ENCODE measurements at places on chromosomes 1 and 21.

GRCh38 chr1:7299329-7299799, 471.7 kb upstream of the VAMP3 start:
- peak; percentile 99 for DNase-seq

- DNase-seq = no peak
Observed at GRCh38 chr1:153623101-153623500, 4.2 kb downstream of the S100A13 start.

DNA sequence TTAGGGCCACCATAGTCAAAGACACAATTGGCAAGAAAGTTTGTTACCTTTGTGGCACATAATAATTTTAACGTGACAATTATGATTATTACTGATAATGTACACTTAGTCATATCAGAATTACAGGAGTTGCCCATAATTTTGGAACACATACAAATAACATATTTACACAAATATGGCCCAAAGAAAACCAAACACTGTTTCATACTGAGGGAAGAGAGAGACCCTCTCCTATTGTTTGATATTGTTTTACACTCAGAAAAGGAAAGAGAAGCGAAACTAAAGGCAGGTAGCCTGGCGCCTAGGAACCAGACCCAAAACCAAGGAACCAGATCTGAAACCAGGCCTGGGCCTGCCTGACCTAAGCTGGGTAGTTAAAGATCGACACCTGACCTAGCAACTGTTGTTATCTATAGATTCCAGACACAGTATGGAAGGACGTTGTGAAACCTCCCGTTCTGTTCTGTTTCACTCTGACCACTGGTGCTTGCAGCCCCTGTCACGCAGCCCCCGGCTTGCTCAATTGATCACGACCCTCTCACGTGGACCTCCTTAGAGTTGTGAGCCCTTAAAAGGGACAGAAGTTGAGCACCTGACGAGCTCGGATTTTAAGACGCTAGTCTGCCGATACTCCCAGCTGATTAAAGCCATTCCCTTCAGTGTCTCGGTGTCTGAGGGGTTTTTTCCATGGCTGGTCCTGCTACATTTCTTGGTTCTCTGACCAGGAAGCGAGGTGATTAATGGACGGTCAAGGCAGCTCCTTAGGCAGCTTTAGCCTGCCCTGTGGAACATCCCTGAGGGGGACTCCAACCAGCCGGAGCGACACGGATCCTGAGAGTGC, 27.9 kb downstream of the C1orf115 start:
- DNase-seq = no peak

DNA sequence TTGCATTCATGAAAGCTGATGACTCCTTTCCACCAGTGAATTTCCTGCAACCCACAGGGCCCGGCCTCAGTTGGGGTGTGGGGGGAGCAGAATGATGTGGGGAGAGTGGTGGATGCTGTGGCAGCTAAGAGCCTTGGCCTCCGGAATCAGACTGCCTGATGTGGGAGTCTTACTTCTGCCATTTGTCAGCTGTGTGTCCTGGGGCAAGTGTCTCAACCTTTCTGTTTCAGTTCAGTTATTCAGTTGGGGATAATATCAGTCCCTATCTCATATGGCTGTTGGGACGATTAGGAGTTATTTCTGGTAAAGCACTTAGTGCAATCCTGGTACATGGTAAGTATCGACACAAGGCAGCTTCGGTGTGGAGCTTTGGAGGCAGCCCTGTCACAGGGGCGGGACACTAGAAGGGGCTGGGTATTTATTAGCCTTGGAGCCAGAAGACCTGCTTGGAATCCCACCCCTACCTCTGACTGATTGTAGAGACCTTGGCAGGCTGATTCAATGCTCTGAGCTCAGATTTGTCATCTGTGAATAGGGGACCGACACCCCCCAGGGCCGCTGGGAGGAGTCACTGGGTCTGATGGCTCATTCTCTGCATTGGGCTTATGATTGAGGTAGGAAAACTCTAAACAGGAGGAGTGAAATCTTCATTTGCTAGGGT, 19.6 kb downstream of the ARHGEF10L start:
- no peak for DNase-seq

- DNase-seq = no peak
Observed at GRCh38 chr1:1374589-1374928, 448 bp downstream of the AURKAIP1 start.

DNA sequence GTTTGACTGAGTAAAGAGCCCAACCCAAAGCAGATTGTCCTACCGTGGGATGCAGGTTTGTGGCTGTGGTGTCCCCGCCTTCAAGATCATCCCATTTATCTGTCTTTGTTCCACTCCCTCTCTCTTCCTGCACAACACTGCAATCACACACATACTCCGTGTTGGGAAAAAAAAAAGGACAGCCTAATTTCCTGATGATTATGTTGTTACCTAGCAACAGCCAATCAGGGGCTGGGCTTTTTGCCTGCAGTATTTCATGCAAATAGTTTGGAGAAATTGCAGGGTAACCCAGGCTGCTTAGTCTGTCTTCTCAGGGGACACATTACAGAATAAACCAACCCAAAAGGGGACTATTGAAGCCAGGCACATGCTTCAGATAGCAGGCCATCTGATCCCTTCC, 38.3 kb downstream of the PHC2 start:
- peak; percentile 47 for DNase-seq

DNA sequence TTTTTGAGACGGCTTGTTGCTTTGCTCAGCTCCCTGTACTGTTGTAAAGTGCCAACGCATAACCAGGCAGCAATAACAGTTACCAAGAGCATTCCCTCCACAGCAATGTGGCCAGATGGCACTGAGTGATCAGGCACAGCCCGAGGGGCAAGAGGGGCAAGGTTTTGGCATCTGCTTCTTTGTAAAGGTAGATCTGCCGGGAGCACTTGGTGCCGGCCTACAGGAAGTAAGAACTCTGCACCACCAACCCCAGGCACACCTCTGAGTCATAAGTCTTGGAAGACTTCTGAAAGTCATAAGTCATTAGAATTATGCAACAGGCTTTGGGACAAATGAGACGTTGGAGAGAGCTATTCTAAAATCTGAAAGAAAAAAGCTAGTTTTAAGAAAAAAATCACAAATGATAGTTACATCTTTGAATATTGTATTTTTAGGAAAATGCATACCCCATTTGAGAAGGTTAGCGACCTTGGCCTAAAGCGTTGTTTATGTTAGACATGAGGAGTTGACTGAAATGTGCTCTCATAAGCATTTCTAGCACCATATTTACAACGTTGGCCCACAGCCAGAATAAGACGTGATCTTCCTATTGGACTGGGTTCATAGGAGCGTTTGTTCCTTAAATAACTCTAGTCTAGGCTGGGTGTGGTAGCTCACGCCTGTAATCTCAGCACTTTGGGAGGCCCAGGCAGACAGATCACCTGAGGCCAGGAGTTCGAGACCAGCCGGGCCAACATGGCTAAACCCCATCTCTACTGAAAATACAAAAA, 37.7 kb upstream of the MAP10 start:
- peak; percentile 94 for DNase-seq

- DNase-seq = no peak
Observed at GRCh38 chr1:230163719-230164118, 96.7 kb downstream of the GALNT2 start.

DNA sequence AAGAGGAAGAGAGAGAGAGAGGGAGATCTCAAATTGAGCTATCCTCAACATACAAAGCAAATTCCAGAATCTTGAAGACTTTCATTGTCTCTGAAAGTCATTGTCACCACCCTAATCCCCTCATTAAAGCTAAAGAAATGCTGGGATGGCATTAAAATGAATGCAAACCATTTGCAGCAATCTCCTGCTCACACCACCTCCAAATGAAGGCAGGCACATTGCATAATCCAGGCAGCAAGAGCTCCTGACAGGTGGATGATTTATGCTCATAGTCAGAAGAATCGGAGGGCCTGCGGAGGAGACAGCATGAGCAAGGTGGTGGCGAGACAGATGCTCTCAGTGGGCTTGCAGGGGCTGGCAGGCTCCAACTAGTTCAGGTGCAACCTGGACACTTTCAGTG, 90.2 kb downstream of the ESRRG start:
- no peak for DNase-seq

All from fibroblast of mammary gland (primary cell).